ENCODE measurements at places on chromosomes 3 and 15. TPM values are rescaled to one million over a fixed set of nuclear protein-coding genes. Genes with fewer than 3 reads are reported as not detected.

The CLEC3B gene
- total RNA-seq: 7.7 TPM

The DPPA2 gene
- not detected for total RNA-seq

The MEIS2 gene
- total RNA-seq: 10.9 TPM

The SATB1 gene
- 23.7 TPM for total RNA-seq

The TJP1 gene
- 13.5 TPM for total RNA-seq

The SLC51A gene
- 52.5 TPM for total RNA-seq

The ITIH3 gene
- 1,075 TPM for total RNA-seq

Data from liver (tissue), 10 donors.